Activated T-helper 2 cell treated with anti-CD3 and anti-CD28 coated beads, Interferon-gamma antibody, Interleukin-2, Interleukin-4, amounts not matched to agents 10 μg/mL and 5 μg/mL and 100 μg/mL, durations not matched to agents 14 hours and 24 hours and 36 hours (primary cell): ENCODE measurements at places on chromosomes 16 and 17. TPM values are rescaled to one million over a fixed set of nuclear protein-coding genes. Genes with fewer than 3 reads are reported as not detected.

Gene ZNHIT3
- 46.8 and 48.2 TPM in 2 replicates for total RNA-seq

Gene CHST6
- not detected in 2 replicates for total RNA-seq

Gene CDH13
- total RNA-seq: not detected in 2 replicates

Gene KRTAP17-1
- total RNA-seq: not detected in 2 replicates

Gene ECI1
- total RNA-seq: 40.4 and 45.1 TPM in 2 replicates

Gene OTOA
- total RNA-seq: 0.07 TPM in 1 of 2 replicates, not detected in the other

Gene ZNF213
- 9.1 and 9.3 TPM in 2 replicates for total RNA-seq

Gene CD300E
- total RNA-seq: not detected in 2 replicates

Gene MYCBPAP
- 3.1 and 4.4 TPM in 2 replicates for total RNA-seq

Gene FSCN2
- 1.1 TPM in 2 replicates for total RNA-seq

Gene PRSS22
- total RNA-seq: not detected in 2 replicates

Gene UBE2I
- total RNA-seq: 264 and 265 TPM in 2 replicates

Gene MT1G
- 21.1 and 24.5 TPM in 2 replicates for total RNA-seq

Gene SHCBP1
- 45.6 and 46.9 TPM in 2 replicates for total RNA-seq

Gene NUPR1
- not detected in 2 replicates for total RNA-seq

Gene SHISA6
- total RNA-seq: not detected in 2 replicates

Gene PSMD3
- total RNA-seq: 193 and 196 TPM in 2 replicates

Gene SSTR5
- total RNA-seq: not detected in 2 replicates

Gene EFCAB13
- total RNA-seq: 1.4 and 2.7 TPM in 2 replicates

Gene MFAP4
- not detected in 2 replicates for total RNA-seq

Gene MYH2
- total RNA-seq: not detected in 2 replicates

Gene TEKT5
- not detected in 2 replicates for total RNA-seq

Gene HASPIN
- total RNA-seq: 23.0 and 23.4 TPM in 2 replicates

Gene PDILT
- total RNA-seq: 0.07 TPM in 1 of 2 replicates, not detected in the other

Gene CACNG1
- not detected in 2 replicates for total RNA-seq

Gene MYL4
- total RNA-seq: not detected in 2 replicates

Gene XAF1
- total RNA-seq: 18.1 and 18.6 TPM in 2 replicates

Gene KRT12
- not detected in 2 replicates for total RNA-seq

Gene SPECC1
- 4.7 and 6.8 TPM in 2 replicates for total RNA-seq

Gene SLFN14
- total RNA-seq: not detected in 2 replicates

Gene ZNF597
- total RNA-seq: 1.8 and 1.9 TPM in 2 replicates

Gene OR3A3
- total RNA-seq: not detected in 2 replicates

Gene HSD17B1
- 0.91 and 1.4 TPM in 2 replicates for total RNA-seq

Gene USH1G
- total RNA-seq: not detected in 2 replicates

Gene TBX4
- total RNA-seq: not detected in 2 replicates

Gene PCTP
- total RNA-seq: 8.8 and 9.4 TPM in 2 replicates

Gene CYGB
- not detected in 2 replicates for total RNA-seq

Gene SYCE1L
- total RNA-seq: 5.4 and 6.2 TPM in 2 replicates

Gene SLC38A8
- total RNA-seq: 0.28 TPM in 1 of 2 replicates, not detected in the other

Gene ITGA3
- 10.1 and 10.8 TPM in 2 replicates for total RNA-seq

Gene ZNF19
- 2.1 and 2.8 TPM in 2 replicates for total RNA-seq

Gene STH
- not detected in 2 replicates for total RNA-seq

Gene KCNJ12
- not detected in 2 replicates for total RNA-seq

Gene CDIP1
- total RNA-seq: 46.0 and 47.9 TPM in 2 replicates

Gene CHRNE
- total RNA-seq: 0.32 and 0.44 TPM in 2 replicates

Gene GPR142
- not detected in 2 replicates for total RNA-seq

Gene ASGR2
- not detected in 2 replicates for total RNA-seq

Gene SCIMP
- total RNA-seq: not detected in 2 replicates

Gene TTYH2
- total RNA-seq: 17.0 and 19.6 TPM in 2 replicates

Gene DHRS7C
- total RNA-seq: not detected in 2 replicates

Gene E2F4
- total RNA-seq: 132 and 139 TPM in 2 replicates

Gene KIF2B
- total RNA-seq: not detected in 2 replicates

Gene NKIRAS2
- 25.8 and 28.2 TPM in 2 replicates for total RNA-seq
